ENCODE measurements at places on chromosomes 7 and 10.

GRCh38 chr7:523347-524336 lies 4.0 kb upstream of the PDGFA start:
- DNase-seq: no peak
- no peak overlapping the region for H3K27ac ChIP-seq
- no peak overlapping the region for H3K4me3 ChIP-seq
- H3K36me3 ChIP-seq: no peaks in the 10 kb centered on the region
- peaks cover 31% of the 10 kb centered on the region for H3K27me3 ChIP-seq

DNA sequence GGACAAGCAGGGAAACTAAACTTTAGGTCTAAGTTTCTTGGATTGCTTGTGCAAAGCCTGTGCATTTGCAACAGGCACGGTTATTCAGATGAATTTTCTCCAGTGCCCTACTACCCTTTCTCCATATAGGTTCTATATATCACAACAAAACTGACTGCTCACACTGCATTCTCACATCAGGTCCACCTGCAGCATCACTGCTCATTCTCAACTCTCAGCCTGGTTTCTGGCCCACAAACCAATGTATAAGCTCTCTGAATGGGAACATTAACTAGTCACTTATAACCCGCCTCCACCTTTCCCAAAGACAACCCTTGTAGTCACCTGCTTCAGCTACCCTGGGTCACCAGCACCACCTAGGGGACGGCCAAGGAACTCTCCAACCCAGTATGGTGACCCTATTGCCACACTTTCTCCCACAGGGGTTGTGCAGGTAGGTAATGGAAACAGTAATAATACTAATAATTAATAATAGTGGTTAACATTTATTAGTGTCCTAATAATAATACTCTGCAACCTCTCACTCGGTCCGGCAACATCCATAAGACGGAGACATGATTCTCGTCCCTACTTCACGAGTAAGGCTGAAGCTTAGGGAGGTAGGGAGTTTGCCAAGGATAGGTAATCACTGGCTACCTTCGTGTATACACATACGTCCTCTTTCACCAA lies 97.3 kb downstream of the CLEC2L start:
- H3K4me1 ChIP-seq: peaks cover 21% of the 10 kb centered on the region
- H3K4me3 ChIP-seq: no peak overlapping the region
- no peak overlapping the region for H3K27ac ChIP-seq
- H3K36me3 ChIP-seq: peaks cover 31% of the 10 kb centered on the region
- H3K27me3 ChIP-seq: no peaks in the 10 kb centered on the region

- peaks cover 9% of the 10 kb centered on the region for H3K27me3 ChIP-seq
- no peak overlapping the region for H3K27ac ChIP-seq
- no peaks in the 10 kb centered on the region for H3K36me3 ChIP-seq
These were observed 52.7 kb upstream of the INPP5A start for GRCh38 chr10:132484922-132485321.

DNA sequence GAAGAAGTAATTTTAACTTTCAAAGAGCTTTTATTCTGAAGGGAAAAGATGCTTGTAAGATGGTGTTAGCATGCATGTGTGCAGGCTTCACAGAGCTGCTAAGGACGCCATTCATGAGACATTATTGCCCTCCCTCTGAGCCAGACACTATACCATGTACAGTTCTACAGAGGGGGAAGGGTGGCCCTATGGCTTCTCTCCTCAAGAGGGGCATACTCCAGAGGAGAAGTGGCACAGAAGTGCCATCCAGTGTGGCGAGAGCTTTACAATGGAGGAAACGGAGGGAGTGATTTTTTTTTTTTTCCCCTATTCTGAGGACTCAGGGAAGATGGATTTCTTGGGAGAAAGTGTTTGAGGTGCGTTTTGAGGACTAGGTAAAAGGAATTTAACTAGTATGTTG lies 119.5 kb downstream of the BICC1 start:
- H3K27me3 ChIP-seq: no peaks in the 10 kb centered on the region
- H3K4me1 ChIP-seq: no peaks in the 10 kb centered on the region
- no peak overlapping the region for H3K27ac ChIP-seq
- H3K36me3 ChIP-seq: no peaks in the 10 kb centered on the region

GRCh38 chr7:86916277-86916825 lies 143.1 kb downstream of the ELAPOR2 start:
- H3K36me3 ChIP-seq: no peaks in the 10 kb centered on the region
- H3K27ac ChIP-seq: no peak overlapping the region
- H3K4me1 ChIP-seq: peaks cover 2% of the 10 kb centered on the region
- no peak overlapping the region for H3K4me3 ChIP-seq

GRCh38 chr7:101634196-101634717 lies 5.2 kb upstream of the MYL10 start:
- no peaks in the 10 kb centered on the region for H3K27me3 ChIP-seq
- H3K4me1 ChIP-seq: no peaks in the 10 kb centered on the region
- no peak overlapping the region for H3K4me3 ChIP-seq
- H3K36me3 ChIP-seq: no peaks in the 10 kb centered on the region
- no peak for DNase-seq
- H3K27ac ChIP-seq: no peak overlapping the region

GRCh38 chr7:128000854-128001265 lies 30.4 kb downstream of the LRRC4 start:
- no peak overlapping the region for H3K4me3 ChIP-seq
- H3K4me1 ChIP-seq: peaks cover 11% of the 10 kb centered on the region
- H3K27ac ChIP-seq: no peak overlapping the region
- peaks cover 18% of the 10 kb centered on the region for H3K36me3 ChIP-seq
- H3K27me3 ChIP-seq: no peaks in the 10 kb centered on the region
- no peak for DNase-seq

GRCh38 chr7:132919771-132920170 lies 162.1 kb downstream of the CHCHD3 start:
- H3K4me3 ChIP-seq: no peak overlapping the region
- no peaks in the 10 kb centered on the region for H3K36me3 ChIP-seq
- no peaks in the 10 kb centered on the region for H3K27me3 ChIP-seq
- H3K27ac ChIP-seq: no peak overlapping the region

- peaks cover 2% of the 10 kb centered on the region for H3K36me3 ChIP-seq
- H3K4me1 ChIP-seq: no peaks in the 10 kb centered on the region
- H3K27me3 ChIP-seq: no peaks in the 10 kb centered on the region
- H3K4me3 ChIP-seq: no peak overlapping the region
- H3K27ac ChIP-seq: no peak overlapping the region
- DNase-seq: no peak
These were observed 19.6 kb downstream of the KNDC1 start for GRCh38 chr10:133179651-133180050.
